ENCODE measurements at places on chromosomes 4 and X.

DNA sequence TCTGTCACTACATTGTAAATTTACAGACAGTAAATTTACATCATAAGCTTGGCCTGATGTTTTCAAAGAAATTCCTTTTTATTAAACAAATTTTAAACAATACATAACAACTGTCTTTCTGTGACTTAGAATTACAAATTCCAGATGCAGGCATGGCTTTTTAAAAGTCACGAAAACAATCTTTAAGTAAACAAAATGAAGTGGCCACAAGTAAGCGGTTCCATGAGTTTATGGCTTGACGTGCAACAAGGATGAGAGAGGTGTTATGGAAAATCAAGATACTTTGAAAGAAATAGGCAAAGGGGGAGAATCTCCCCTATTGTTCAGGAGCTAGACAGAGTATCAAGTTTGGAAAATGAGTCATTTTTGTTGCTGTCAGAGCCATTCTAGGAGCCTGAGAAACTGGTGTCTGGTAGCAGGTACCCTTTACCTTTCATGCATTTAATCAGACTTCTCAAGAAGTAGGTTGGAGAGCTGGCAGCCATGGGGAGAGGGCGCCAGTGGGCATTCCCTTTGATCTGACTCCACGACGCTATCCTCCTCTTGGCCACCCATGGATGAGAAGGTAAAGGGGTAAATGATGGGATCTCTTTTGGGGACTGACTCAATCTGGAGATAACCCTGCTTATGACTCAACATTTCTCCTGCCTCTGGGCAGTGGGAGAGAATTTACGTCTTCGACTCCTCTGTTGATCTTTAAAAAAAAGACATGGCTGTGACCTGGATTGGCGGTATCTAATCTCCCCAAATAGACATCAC, 217.2 kb downstream of the SPRY1 start:
- DNase-seq: no peak

GRCh38 chrX:23012162-23012561, 12.4 kb downstream of the DDX53 start:
- DNase-seq: no peak

DNA sequence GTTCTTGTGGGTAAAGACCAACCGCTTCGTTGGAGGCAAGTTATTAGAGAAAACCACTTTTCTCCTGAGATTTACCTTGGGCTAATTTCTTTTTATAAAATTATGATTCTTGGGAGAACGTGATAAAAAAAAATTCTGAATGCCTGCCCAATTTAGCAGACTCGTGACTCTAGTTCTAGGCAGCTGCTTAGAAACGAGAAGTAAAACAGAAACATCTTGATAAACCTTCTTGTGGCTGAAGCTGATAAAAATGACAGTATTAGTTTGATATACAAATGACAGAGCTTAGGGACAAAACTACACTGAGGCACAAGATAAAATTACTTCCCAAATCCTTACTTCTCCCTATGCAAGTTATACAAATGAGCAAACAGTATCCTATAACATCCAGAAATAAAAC, 458.9 kb upstream of the TEX13C start:
- DNase-seq: no peak

- DNase-seq: no peak
Measured at GRCh38 chr4:176824645-176825366, 32.1 kb upstream of the VEGFC start.

DNA sequence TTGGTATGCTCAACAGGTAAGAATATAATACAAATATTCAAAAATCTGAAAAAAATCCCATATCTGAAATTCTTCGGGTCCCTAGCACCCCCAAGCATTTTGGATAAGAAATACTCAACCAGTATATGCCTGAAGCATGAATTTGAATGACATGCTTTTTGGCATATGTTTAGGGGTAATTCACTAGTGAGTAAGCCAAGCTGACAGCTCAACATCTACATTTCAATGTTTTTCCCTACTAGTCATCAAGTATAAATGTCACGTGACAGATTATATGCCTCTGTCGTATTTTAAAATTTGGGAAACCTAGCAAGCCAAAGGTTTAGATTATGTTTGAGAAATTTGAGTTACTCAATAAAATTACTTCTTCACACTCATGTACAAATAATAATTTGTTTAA, 125.1 kb downstream of the FGF16 start:
- DNase-seq: no peak

DNA sequence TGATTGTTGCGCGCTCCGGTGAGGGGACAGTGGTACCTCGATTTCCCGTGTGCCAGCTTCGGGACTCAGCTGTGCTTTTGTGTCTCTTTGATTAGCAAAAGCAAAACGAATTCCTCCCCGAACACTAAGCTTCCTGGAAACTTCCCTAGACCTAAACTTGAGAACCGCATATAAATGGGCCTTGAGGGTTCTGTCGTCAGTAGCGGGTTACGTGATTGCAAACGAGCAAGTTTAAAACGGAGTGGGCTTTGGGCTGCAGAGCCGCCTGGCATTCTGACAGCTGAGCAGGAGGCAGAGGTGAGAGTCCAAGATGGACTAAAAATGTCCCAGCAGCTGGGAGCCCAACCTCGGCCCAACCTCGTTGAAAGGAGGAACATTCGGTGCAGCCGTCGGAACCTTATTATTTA, 1.2 kb upstream of the TAPT1 start:
- no peak for DNase-seq

GRCh38 chr4:94345266-94345665, 2.6 kb upstream of the HPGDS start:
- no peak for DNase-seq

- no peak for DNase-seq
Measured at GRCh38 chr4:150960818-150961217, 54.3 kb downstream of the LRBA start.

DNA sequence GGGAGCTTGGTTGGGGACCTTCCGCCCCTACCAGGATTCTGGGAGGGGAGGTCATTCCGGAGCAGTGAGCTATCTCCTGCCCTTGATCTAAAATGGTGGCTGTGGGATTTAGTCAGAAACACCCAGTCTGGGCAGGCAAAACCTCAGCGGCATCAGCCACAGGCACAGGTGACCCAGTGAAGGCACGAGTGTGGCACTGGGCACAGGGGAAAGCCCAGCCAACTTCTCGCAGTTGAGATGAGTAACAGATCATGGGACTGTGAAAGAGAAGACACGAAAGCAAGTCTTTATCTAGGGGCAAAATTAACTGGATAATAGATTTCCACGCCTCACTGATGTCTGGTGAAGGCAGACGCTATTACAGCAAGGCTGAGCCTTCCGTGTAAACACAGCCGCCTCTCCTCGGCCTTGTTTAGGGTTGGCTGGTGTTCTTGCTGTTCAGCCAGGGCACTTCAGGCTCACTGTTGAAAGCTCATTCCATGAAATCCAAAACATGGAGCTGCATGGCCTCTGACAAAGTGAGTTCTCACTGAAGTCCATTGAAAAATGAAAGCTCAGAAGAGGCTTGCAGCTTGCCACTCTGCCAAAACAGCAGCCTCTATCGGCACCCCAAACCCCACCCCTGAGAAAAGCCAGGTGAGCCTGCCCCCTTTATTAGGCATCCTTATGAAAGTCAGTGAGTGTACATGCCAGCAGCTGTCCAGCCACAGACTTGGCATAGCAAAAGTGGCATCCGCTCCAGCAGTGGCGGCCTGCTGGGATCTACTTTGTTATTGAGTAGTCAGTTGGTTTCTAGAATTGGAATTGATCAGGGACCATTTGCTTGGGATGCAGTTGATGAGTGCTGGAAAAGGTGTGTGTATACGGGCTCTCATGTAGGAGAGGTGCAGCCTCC, 102.3 kb upstream of the MTM1 start:
- no peak for DNase-seq

GRCh38 chr4:170122252-170122651, 32.5 kb upstream of the AADAT start:
- no peak for DNase-seq

GRCh38 chr4:78645853-78646757, 94.5 kb downstream of the ANXA3 start:
- no peak for DNase-seq

GRCh38 chrX:103498786-103499185, 20.5 kb downstream of the RAB40A start:
- no peak for DNase-seq

DNA sequence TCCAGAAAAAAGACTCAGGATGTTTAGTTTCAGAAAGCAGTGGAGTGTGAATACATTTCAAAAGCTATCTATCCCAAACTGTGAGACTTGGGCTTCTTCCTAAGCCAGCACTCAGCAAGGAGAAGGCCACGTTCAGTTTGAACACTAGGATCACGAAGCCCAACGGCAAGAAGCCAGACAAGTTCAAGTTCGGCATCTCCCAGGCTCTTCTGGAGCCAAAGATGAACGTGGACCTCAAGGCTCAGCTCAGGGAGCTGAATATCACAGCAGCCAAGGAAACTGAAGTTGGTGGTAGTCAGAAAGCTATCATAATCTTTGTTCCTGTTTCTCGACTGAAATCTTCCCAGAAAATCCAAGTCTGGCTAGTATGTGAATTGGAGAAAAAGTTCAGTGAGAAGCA, 7.6 kb downstream of the PLAC1 start:
- DNase-seq: no peak

GRCh38 chrX:54920610-54921426, at the start of gene TRO:
TSS of gene TRO (plus strand) at chrX:54920824. CDS start at chrX:54922247, 1,423 bp downstream.
- peak; percentile 8 for DNase-seq

DNA sequence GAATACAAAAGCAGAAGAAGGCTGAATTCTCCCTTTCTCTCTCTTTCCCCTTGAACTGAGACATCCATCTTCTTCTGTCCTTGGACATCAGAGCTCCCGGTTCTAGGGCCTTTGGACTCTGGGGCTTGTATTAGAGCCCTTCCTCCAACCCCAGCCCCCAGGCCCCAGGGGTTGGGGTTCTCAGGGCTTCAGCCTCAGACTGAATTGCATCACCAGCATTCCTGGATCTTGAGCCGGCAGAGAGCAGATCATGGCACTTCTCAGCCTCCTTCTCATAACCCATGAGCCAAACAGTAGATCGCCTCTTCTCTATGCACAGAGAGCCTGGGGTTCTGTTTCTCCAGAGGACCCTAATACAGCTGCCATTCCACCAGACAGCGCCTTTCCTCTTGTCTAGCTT, 25.3 kb upstream of the CLDN24 start:
- DNase-seq: no peak

GRCh38 chr4:94504545-94504944, 52.8 kb downstream of the PDLIM5 start:
- DNase-seq: no peak

DNA sequence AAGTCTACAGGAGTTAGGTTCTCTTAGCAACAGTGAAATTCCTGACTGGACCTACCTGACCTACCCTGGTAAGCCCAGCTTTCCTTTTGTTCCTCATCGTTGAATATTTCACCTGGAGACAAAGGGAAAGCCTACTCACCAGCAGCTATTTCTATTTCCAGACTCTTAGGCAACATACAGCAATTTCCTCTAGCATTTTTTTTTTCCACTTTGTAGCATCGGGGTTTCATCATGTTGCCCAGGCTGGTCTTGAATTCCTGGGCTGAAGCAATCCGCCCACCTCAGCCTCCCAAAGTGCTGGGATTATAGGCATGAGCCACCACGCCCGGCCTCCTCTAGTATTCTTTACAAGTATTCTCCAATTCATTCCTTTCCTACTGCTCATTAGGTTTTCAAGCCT, 6.8 kb upstream of the S100G start:
- DNase-seq: no peak

- DNase-seq: no peak
Measured at GRCh38 chr4:17561195-17561909, 15.6 kb upstream of the LAP3 start.

- no peak for DNase-seq
Measured at GRCh38 chr4:5654791-5655190, 53.6 kb downstream of the EVC2 start.

GRCh38 chrX:87578978-87579377, 61.4 kb downstream of the KLHL4 start:
- DNase-seq: peak; percentile 4

GRCh38 chr4:106353786-106354185, 14.8 kb downstream of the GIMD1 start:
- DNase-seq: no peak

GRCh38 chr4:113181289-113182007, 132.0 kb downstream of the ANK2 start:
- DNase-seq: no peak

DNA sequence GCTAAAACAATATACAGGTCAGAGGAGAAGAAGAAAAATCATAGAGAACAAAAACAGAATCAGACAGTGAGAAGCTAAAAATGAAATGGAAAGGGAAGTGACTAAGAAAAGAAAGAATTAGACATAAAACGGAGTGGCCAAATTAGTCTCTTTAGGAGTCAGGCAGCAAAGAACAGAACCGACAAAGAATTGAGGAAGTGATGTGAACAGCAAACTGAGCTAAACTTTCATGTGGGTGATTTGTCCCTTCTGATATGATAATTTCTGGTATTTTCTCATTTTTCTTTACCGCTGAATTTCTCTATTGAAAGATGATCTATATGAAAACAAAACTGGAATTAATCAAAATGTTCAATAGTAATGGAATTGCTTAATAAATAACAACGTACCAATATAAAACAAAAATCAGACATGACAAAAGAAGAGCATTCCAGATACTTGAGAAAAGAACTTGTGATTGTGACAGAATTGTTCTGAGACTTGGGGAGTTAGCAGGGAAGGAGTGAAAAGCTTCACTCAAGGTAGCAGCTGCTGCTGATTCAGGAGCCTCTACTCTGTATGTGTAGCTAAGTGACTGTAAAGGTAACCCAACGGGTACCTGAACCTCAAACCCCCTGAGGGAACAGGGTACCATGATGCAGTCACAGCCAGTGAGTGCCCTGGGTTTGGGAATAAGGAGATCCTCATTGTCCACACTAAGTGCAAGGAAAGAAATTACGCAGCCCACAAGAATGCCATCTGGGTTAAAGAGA, 8.8 kb downstream of the TAPT1 start:
- DNase-seq: no peak

DNA sequence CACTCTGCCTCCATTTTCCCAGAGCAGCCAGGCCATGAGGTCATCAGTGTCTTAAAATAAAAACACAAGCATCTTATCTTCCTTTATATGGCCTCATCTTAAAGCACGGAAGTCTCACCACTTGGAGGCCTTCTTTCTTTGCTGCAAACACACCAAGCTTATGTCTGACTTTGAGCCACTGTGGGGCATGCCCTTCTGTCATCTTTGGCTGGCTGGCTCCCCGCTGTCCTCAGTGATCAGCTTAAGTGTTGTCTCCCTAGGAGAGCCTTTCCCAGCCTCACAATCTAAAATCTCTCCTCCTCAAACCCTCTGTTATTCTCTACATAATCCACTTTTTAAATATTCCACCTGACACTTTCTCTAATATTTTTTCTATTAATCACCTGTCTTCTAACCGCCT, 191.6 kb upstream of the TTC29 start:
- no peak for DNase-seq
